ENCODE measurements at places on chromosomes 13 and 19. TPM values are rescaled to one million over a fixed set of nuclear protein-coding genes. Genes with fewer than 3 reads are reported as not detected.
A peak's percentile ranks its signal among the peaks of the same experiment; 100 is the strongest.

PPP5C gene
- total RNA-seq: 111 TPM

SOX1 gene
- 0.04 TPM for total RNA-seq

GRCh38 chr19:55830656-55831055 is 1.1 kb downstream of the NLRP11 start:
- no peak for DNase-seq

- DNase-seq: no peak
These were observed 39.3 kb downstream of the LMO7 start for GRCh38 chr13:75675421-75675820.

DNA sequence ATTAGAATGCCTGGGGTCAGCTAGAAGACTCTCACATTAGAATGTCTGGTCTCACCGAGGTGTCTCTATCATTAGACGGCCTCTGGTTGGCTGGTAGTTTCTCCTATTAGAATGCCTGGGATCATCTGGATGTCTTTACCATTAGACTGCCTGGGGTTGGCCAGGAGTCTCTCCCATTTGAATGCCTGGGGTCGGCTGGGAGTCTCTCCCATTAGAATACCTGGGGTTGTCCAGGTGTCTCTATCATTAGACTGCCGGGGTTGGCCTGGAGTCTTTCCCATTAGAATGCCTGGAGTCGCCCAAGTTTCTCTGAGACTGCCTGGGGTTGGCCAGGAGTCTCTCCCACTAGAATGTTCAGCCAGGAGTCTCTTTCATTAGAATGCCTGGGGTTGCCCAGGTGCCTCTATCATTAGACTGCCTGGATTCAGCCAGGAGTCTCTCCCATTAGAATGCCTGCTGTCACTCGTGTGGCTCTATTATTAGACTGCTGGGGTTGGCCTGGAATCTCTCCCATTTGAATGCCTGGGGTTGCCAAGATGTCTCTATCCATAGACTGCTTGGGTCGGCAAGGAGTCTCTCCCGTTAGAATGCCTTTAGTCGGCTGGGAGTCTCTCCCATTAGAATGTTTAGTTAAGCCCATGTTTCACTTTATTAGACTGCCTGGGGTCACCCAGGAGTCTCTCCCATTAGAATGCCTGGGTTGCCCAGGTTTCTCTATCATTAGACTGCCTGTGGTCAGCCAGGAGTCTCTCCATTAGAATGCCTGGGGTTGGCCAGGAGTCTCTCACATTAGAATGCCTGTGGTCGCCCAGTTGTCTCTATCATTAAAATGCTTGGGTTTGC is 1467.8 kb downstream of the UQCRFS1 start:
- DNase-seq: no peak

DNA sequence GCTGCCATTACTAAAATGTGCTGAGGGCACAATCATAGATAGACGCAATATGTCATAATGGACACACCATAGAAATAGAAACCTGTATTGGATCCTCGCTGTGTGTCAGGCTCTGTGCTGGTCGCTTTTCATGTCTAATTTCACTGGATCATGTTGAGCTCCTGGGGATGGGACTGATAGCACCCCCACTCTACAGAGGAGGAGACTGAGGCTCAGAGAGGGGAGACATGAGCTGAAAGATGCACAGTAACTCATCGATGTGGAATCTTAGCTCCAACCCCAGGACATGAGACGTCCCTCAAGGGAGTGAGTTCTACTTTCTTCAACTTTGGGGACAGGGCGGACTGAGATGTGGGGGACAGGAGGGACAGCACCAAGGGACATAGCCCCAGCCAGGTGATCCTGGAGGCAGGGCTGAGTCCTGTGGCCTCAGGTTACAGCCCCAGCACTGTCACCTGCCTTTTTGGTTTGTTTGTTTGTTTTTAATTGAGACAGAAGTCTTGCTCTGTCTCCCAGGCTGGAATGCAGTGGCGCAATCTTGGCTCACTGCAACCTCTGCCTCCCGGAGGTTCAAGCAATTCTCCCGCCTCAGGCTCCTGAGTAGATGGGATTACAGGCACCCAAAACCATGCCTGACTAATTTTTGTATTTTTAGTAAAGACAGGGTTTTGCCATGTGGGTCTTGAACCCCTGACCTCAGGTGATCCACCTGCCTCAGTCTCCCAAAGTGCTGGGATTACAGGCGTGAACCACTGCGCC is 6.6 kb upstream of the GIPC1 start:
- no peak for DNase-seq

- DNase-seq: no peak
These were observed 7.0 kb upstream of the LILRA4 start for GRCh38 chr19:54345938-54346386.

- DNase-seq: peak; percentile 19
These were observed 334.8 kb upstream of the OBI1 start for GRCh38 chr13:78993792-78994191.

GRCh38 chr13:113883314-113883811 is 19.5 kb upstream of the GAS6 start:
- DNase-seq: no peak

DNA sequence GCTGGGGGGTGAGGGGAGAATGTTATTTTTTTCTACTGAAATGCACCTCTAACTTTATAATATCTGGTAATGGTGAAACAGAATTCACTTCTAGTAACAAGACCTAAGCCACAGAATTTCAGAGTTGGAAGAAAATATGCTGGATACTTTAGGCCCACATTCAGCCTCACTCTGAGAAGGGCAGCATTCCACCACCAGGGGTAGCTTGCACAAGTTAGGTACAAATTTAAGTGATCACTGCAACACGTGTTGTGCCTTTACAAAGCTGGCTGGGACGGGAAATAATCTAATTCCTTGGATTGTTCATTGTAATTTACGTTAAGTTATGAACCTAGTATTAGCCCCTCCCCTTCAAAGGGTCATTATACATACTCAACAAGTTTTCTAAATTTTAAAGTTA is 192.3 kb downstream of the RGCC start:
- peak; percentile 64 for DNase-seq

- peak; percentile 92 for DNase-seq
These were observed at the start of gene SYDE1 for GRCh38 chr19:15107061-15108010. TSS of gene SYDE1 (plus strand) at chr19:15107401. CDS start at chr19:15107434, 33 bp downstream.

- no peak for DNase-seq
These were observed 8.2 kb downstream of the ZNF677 start for GRCh38 chr19:53246498-53246897.

- DNase-seq: no peak
These were observed 248.5 kb downstream of the KCTD12 start for GRCh38 chr13:76637641-76638141.

- DNase-seq: no peak
These were observed 240.0 kb downstream of the ENOX1 start for GRCh38 chr13:43546816-43547215.

DNA sequence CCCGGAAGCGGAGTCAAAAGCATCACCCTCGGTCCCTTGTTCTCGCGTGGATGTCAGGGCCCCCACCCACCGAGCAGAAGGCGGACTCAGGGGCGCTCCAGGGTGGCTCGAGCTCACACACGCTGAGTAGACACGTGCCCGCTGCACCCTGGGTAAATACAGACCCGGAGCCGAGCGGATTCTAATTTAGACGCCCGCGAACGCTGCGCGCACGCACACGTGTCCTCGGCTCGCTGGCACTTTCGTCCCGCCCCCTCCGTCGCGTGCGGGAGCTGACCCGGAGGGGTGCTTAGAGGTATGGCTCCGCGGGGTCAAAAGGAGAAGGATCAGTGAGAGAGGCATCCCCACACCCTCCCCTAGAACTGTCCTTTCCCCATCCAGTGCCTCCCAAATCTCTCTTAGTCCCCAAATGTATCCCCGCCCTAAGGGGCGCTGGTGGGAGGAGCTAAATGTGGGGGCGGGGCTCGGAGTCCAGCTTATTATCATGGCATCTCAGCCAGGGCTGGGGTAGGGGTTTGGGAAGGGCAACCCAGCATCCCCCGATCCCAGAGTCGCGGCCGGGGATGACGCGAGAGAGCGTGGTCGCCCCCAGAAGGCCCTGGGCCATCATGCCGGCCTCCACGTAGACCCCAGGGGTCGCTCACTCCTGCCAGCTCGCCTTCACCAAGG is 451 bp upstream of the ICAM5 start:
- DNase-seq: peak; percentile 93

Measured in GM23338 (cell line).